ENCODE measurements at places on chromosomes 12 and 14.

DNA sequence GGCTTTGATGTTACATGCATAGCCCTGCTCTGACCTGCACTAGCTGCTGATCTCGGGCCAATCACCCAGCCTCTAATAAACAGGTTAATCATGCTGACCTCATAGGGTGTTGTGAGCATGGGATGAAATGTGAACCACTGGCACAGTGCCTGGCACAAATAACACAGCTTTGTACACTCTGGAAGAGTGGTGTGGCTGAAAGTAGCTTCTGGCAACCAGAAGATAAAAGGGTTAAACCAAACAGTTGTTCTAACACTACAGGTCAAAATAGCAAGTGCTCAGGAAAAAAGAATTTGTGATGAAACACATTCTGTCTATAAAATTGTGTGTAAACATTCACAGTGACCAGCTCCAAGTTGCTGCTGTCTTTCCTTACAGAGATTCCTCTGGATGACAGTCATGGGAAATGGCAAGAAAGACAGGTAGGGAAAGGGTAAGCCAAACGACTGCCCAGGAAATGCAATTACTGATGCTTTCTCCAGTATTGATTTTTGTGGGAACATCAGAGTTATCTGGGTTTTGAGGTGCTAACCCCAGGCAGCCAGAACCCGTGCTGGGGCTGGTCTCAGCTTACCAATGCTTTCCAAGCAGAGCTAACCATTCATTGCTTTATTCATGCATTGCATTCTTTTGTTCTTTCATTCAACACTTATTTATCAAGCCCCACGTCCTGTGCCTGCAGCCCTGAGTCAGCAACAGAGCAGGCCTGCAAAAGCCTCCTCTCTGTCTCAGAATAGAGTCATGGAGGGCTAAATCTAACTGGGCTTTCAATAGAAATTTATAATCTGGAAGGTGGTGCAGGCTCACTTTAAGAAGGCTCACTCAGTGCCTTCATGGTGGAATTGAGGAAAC lies 38.1 kb upstream of the CAPRIN2 start:
- DNase-seq = no peak

DNA sequence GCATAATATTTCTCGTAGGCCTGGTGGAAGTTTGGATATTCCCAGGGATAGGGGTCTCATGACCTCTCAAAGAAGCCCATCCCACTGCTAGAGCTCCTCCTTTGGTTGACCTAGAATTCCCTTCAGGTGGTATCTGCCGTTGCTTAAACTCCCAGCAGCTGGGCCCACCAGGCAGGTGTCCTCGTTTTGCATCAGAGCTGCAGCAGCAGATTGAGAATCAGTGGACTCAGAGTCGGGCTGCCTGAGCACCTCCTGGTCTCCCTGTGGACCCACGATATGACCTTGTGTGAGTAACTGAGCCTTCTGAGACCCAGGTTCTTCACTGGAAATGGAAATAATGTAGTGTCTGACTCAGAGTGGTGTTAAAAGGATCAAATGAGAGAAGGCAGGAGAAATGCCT lies 132.7 kb downstream of the PAPOLA start:
- no peak for DNase-seq

GRCh38 chr14:87002776-87003175 lies 990.2 kb downstream of the GALC start:
- no peak for DNase-seq

GRCh38 chr12:126588586-126589249 lies 1523.5 kb downstream of the AACS start:
- no peak for DNase-seq

GRCh38 chr12:52686063-52686462 lies 5.9 kb upstream of the KRT1 start:
- DNase-seq = no peak

DNA sequence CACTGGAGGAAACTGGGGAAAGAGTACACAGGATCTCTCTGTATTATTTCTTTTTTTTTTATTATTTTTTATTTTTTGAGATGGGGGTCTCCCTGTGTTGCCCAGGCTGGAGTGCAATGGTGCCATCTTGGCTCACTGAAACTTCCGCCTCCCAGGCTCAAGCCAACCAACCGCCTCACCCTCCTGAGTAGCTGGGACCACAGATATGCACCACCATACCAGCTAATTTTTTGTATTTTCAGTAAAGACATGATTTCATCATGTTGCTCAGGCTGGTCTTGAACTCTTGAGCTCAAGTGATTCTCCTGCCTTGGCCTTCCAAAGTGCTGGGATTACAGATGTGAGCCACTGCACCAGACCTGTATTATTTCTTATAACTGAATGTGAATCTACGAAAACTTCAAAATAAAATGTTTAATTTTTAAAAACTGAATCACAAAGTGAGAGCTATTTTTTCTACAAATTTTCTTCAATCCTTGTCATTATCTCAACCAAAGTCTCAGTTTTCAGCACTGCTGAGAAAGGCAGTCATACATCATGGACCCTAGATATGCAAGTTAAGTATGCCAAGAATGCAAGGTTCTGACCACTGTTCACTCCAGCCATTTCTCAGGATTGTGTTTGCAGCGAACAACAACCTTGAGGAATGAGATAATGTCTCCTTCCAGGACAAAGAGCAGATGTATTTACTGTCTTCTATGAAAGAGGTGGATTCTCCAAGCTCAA lies 2.4 kb downstream of the EAPP start:
- DNase-seq = peak; percentile 42

All from AG04450 (cell line).